ENCODE measurements at places on chromosomes 3 and 15.

GRCh38 chr3:10927551-10927950, 65.0 kb upstream of the SLC6A1 start:
- DNase-seq, result no peak

- DNase-seq, result no peak
Observed at GRCh38 chr15:42939841-42940240, 19.3 kb upstream of the TTBK2 start.

GRCh38 chr3:39468108-39468436, 592 bp downstream of the MOBP start:
- DNase-seq, result no peak

GRCh38 chr3:43855674-43856299, 165.0 kb downstream of the ABHD5 start:
- DNase-seq, result peak; percentile 59

DNA sequence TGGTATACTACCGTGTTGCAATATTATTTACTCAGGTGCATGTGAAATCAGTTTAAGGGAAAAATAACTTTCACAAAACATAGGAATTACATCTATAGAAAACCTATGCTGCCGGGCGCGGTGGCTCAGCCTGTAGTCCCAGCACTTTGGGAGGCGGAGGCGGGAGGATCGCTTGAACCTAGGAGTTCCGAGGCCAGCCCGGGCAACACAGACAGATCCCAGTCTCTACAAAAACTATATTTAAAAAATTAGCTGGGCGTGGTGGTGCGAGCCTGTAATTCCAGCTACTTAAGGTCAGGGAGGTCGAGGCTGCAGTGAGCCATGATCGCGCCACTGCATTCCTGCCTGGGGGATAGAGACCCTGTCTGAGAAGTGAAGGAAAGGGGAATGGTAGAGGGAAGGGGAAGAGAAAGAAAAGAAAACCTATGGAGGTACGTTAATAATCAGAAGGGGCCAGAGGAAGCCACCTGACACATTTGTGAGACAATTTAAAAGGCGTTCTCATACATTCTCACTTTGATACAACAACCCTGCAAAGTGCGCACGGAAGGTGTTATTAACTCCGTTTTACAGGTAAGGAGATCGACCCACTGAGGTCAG, 456 bp upstream of the TMEM62 start:
- DNase-seq, result no peak

- DNase-seq, result peak; percentile 45
Observed at GRCh38 chr3:12574131-12574530, 17.2 kb downstream of the MKRN2 start.

DNA sequence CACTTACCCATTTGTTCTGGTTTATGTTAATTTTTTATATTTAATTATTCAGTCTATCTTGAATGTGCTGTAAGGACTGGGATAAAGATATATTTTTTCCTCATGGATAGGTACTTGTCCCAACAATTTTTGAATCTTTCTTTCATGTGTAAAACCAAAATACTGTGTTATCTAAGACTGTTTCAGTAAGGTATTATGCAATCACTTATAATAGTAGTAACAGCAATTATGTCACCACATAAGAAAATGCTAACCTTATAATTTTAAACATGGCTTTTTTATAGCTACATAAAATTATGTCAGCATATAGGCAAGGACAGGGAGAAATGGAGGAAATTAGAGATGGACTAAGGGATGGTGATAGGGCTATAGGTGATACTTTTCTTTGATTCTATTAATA, 2.9 kb upstream of the CTDSPL start:
- DNase-seq, result no peak

DNA sequence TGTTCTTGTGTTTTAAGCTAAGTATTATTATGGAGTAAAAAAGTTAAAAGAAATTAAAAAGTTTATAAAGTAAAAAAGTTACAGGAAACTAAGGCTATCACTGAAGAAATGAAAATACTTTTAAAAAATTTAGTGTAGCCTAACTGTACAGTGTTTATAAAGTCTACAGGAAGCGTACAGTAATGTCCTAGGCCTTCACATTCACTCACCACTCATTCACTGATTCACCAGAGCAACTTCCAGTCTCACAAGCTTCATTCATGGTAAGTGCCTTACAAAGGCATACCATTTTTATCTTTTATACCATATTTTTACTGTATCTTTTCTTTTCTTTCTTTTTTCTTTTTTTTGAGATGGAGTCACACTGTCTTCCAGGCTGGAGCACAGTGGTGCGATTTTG, 40.7 kb upstream of the SCN5A start:
- no peak for DNase-seq

DNA sequence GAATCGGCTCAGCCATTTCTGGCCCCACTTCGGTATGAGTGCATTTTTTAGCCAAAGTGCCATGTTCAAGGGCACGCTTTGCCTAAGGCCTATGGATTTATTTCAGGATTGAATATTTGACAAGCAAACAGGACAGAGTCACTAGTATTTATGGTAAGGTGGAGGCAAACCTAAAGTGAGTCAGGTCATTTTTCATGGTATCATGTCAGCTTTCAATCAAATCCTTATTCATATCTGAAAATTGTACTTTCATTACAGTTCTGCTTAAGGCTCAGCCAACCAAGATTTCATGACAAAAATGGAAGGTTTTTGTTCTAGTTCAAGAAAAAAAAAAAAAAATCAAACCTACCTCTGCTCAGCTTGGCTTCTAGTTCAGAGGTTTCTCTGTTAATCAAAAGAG, 30.5 kb upstream of the ICE2 start:
- no peak for DNase-seq

All from foreskin melanocyte (primary cell).